ENCODE measurements at places on chromosomes 3 and 15.
A peak's percentile ranks its signal among the peaks of the same experiment; 100 is the strongest.

DNA sequence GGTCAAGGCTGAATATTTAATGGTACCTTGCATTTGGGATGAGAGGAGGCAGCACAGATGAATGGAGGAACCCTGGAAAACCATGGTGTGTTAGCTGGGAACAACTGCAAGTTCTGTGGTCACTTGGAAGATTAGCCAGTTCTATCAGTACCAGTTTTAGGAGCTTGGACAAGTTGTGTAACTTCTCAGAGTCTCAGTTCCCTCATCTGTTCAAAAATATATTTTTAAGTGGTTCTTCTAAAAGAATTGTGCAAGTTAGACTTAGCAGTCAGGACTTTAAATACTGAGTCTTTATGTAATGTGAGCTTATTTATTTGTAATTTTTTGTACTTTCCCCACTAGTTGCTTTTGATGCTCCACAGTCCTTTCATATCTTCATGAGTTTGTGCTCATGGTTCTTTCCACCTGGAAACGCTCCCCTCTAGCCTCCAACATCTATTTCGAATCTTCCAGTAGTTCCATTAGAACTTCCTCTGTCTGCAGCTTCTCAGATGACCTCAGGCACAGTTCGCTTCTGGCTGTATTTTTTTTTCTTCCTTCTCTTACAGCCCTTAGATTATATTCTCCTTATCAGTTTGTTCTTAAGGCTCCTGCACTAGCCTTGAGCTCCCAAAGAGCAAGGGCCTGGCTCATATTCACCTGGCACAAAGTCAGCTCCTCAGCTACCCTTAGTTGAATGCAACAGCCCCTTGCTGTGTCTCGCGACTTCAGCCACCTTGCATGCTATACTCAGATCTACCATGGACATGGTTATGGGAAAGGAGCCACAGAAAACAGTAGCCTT lies 27.1 kb downstream of the ITPR1 start:
- no peak for DNase-seq

- DNase-seq = no peak
Measured at GRCh38 chr15:79451361-79451999, 19.3 kb downstream of the MINAR1 start.

DNA sequence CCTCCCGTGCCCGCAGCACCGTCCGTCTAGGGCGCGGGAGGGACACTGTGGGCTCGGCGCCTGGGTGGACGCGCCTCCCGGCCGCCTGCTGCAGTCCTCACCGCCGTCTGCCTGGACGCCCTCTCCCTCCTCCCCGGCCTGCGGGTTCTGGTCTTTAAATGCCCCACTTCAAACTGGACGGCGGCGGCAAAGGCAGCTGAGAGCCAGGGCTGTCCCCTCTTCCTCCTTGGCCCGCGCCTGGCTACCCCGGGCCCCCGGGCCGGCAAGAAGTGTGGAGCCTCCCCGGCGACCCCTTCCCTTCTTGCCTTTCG lies 426 bp downstream of the CBLB start:
- DNase-seq = no peak

- DNase-seq = no peak
Measured at GRCh38 chr3:16886303-16886683, 1.5 kb downstream of the PLCL2 start.

GRCh38 chr3:127697551-127698240 lies 24.9 kb downstream of the ABTB1 start:
- peak; percentile 4 for DNase-seq

GRCh38 chr15:63923993-63924950 lies 90.5 kb upstream of the HERC1 start:
- DNase-seq = no peak

DNA sequence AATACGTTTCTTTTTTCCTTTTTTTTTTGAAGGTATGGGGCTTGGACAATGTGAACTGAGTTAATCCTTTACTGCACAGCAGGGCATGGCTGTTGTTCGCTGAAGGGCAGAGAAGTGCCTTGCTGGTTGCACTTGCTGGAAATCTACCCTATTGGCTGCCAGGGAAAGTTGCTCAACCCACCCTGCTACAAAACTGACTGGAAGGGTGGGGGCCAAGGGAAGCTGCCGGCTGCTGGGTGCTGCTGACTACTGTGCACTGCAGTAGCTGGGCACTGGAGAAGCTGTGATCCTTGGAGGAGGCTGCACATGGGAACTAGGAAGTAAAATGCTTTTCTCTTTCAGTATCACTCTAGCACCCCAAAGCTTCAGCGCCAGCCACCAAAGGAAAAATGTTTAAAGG lies 70.5 kb downstream of the ETV5 start:
- DNase-seq = no peak

GRCh38 chr3:125587039-125587648 lies 8.2 kb downstream of the OSBPL11 start:
- no peak for DNase-seq

GRCh38 chr3:122942937-122943827 lies 84.4 kb downstream of the SEMA5B start:
- no peak for DNase-seq

- peak; percentile 49 for DNase-seq
Measured at GRCh38 chr15:25850154-25851111, 12.7 kb downstream of the ATP10A start.

GRCh38 chr3:196835086-196835485 lies 32.6 kb upstream of the SENP5 start:
- DNase-seq = no peak

DNA sequence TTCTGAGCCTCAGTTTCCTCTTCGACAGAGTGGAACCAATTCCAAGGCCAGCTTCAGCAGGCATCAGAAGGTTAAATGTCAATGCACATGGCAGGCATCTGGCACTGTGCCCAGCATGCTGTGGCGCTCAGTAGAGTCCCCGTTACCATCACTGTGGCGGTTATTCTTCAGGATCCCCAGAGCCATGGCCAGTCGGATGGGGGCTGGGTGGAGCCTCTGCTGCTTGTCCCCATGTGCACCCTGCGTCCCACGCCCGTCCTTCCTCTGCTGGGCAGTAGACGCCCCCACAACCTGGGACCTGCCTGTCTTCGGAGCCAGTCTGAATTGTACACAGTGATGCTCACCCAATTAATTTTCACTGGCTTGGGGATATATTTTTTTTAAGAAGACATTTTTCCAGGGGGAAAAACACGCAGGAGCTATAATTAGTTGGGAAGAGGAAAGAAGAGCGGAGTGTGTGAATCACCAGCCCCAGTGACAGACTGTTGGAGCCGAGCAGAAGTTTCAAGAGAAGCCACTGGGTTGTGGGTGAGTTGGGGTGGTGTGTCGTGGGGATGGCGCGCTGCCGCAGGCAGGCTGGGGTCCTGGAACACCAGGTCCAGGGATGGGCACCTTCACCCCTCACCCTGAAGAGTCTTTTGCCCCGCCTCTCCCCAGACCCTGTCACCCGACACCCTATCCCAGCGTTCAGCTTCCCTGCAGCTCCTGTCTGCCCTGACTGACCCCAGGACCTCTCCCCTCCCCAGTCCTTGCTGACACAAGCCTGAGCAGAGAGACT lies 26.8 kb upstream of the RPL29 start:
- DNase-seq = no peak

- no peak for DNase-seq
Measured at GRCh38 chr15:55742498-55742926, 440 bp downstream of the PRTG start.

Measured in stimulated activated CD8-positive, alpha-beta memory T cell treated with anti-CD3 and anti-CD28 coated beads, Interleukin-12 subunit alpha, Interleukin-12 subunit beta, amount 100 ng/mL, for 1 hour (primary cell).